Psoas muscle (tissue), 8 donors: ENCODE measurements at places on chromosomes 16 and 17. TPM values are rescaled to one million over a fixed set of nuclear protein-coding genes. Genes with fewer than 3 reads are reported as not detected.

The CX3CL1 gene
- polyA plus RNA-seq, result 4.5 TPM

The ACSM2A gene
- polyA plus RNA-seq, result not detected

The SLC16A13 gene
- 0.17 TPM for polyA plus RNA-seq

The XYLT1 gene
- 1.6 TPM for polyA plus RNA-seq

The WNT3 gene
- 0.10 TPM for polyA plus RNA-seq

DNA sequence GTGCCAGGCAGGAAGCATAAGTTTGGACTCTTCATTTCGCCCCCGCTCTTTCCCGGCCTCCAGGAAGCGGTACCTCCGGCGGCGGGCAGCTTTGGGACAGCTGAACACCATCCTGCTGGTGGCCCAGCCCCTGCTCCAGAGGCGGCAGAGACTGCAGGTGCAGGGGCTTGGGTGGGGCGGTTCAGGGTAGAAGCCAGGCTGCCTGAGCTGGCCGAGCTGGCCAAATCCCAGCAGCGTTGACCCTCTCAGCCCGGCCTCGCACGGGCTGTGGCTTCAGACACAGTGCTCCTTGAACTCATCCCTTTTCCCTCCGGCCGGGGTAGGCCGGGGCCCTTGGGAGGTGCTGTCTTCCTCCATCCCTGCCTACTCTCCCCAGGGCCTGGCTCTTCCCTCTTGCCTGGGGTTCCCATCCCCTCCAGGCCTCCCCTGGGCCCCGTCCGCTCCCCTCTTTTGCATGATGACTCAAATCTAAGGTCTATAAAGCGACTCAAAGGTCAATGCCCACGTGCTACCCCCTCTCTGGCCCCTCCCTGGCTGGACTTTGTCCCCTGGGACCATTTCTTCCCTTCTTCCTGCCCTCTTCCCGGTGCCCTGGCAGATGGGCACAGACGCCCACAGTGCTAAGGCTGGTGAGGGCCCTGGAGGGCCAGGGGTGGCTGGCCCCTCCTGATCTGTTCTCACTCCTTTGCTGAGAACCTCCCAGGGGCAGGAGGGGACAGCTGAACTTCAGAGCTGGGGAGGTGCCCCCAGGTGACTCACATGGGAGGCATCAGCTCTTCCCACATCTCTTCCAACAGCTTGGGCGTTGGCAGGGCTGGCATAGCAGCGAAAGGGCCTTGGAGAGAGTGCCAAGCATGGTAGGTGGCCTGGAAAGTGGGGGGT is 22.7 kb downstream of the MYO15B start:
- H3K27ac ChIP-seq, result no peak overlapping the region
- no peak overlapping the region for H3K4me3 ChIP-seq
- no peak for DNase-seq
- H3K27me3 ChIP-seq, result no peaks in the 10 kb centered on the region
- H3K4me1 ChIP-seq, result no peaks in the 10 kb centered on the region
- H3K36me3 ChIP-seq, result peaks cover 22% of the 10 kb centered on the region

The MED9 gene
- polyA plus RNA-seq, result 19.0 TPM

DNA sequence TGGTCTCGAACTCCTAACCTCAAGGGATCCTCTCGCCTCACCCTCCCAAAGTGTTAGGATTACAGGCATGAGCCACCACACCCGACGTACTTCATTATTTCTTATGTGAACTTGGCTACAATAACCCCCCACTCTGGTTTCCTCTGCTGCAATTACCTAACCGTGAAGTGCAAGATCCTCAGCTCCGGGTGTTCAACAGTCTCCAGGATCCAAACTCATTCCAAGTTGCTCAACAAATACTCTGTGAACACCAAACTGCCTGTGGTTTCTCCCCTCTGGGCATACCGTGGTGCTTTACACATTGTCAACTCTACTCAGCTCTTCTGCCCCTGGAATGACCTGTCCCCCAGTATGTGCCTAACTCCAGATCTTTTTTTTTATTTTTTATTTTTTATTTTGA is 6.8 kb upstream of the SULT1A1 start:
- H3K27ac ChIP-seq, result no peak overlapping the region
- DNase-seq, result no peak
- H3K4me3 ChIP-seq, result no peak overlapping the region
- peaks cover 17% of the 10 kb centered on the region for H3K36me3 ChIP-seq
- no peaks in the 10 kb centered on the region for H3K4me1 ChIP-seq

The TOX3 gene
- not detected for polyA plus RNA-seq

The DHODH gene
- 10.9 TPM for polyA plus RNA-seq

DNA sequence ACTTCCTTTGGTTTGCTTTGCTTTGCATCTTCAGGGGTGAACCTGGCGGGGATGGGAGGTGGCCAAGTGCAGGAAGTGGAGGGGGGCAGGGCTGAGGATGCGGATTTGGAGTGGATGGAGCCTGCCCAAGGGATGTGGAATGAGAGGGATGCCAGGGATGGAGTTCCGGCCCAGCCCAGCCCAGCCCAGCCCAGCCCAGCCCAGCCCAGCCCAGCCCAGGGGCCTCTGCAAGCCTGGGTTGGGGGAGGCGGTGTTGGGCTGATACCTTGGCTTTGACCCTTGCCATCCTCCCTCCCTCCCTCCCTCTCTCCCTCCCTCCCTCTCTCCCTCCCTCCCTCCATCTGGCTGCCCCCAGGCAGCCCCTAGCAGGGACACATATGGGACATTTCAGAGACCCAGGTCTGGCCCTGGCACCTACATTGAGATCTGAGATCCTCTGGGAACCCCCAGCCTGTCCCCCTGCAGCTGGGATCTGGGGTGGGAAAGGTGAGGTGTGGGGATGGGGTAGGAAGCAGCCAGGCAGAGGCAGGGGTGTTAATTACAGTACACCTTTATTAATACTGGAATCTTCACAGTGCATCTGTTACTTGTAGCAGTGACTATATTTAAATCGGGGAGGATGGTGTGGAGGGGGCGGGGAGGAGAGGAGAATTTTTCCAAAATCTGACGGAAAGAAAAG is 14.5 kb downstream of the IL34 start:
- no peaks in the 10 kb centered on the region for H3K27me3 ChIP-seq
- H3K36me3 ChIP-seq, result peaks cover 32% of the 10 kb centered on the region
- DNase-seq, result no peak
- H3K4me1 ChIP-seq, result no peaks in the 10 kb centered on the region
- H3K27ac ChIP-seq, result no peak overlapping the region

The KRT20 gene
- 0.08 TPM for polyA plus RNA-seq

The PIK3R5 gene
- 0.20 TPM for polyA plus RNA-seq

- peak within 1 kb of the TSS; percentile 83 for H3K27ac ChIP-seq
- peaks cover 70% of the 10 kb centered on the region for H3K4me1 ChIP-seq
- DNase-seq, result no peak
- H3K36me3 ChIP-seq, result no peaks in the 10 kb centered on the region
- H3K4me3 ChIP-seq, result peak within 1 kb of the TSS; percentile 84
- no peaks in the 10 kb centered on the region for H3K27me3 ChIP-seq
Observed at GRCh38 chr17:50150354-50151040, at the start of gene PPP1R9B. PPP1R9B (minus strand) TSS chr17:50150677; CDS start chr17:50150513, 164 bp downstream.

DNA sequence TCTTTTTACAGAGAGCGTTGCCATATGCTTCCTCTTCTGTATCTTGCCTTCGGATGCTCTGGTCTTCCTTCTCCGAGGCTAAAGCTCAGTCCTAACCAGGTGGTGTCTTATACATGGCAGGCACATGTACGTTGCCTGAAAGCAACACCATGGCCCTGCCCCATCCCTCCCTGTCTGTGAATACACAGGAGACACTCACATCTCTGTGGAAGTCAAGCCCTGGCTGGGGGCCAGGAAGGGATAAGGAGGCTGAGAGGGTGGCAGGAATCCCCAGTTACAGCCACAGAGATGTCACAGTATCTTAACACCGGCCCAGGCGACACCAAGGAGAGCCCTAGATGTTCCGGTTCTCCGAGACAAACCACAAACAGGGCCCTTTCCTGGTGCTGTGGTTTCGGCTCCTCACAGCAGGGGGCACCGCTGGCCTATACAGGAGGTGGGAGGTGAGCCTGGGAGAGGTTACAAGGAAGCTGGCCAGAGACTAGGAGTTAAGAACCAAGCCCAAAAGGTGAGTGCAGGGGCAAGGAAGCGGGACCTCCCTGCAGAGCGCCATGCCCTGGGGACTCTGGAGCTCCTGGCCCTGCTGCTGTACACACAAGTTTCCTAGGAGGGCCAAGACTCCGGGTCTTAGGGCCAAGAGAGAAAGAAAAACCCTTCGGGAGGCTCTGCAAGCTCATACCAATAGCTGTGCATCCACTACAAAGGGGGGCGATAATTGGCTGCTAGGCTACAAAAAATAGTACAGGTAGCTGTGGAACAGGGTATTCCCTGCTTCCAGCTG is 41.7 kb downstream of the SRL start:
- no peaks in the 10 kb centered on the region for H3K27me3 ChIP-seq
- H3K36me3 ChIP-seq, result peaks cover 5% of the 10 kb centered on the region
- no peak overlapping the region for H3K4me3 ChIP-seq
- peak; percentile 76 for DNase-seq
- peaks cover 17% of the 10 kb centered on the region for H3K4me1 ChIP-seq

DNA sequence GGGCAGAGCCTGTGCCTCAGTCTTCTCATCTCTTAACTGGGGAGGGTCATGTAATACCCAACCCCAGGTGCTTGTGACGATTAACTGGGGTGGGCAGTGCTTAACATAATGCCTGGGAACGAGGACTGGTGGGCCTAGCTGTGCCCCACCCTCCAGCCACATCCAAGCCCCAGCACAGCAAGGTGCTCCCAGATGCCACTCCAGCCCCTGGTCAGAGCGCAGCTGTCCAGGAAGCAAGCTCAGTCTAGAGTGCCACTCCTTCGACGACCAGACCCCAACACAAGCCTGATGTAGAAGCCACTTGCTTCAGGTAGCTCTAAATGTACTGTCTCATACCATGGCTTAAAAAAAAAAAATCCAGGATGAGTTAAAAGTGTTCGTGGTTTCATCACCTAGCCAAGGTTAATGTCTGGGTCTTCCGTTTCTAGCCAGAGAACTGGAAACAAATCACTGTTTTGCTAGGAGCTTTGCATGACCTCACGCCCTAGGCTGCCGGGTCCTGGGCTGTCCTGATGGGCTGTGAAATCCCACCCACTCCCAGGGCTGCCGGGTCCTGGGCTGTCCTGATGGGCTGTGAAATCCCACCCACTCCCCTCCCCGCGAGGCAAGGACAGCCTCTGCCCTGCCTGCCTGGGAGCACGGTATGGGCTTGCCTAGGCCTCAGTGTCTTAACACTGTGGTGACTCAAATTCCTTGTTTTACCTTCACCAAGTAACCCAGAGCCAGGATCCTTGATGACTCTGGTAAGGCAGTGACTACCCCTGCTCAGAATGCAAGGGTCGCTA is 7.7 kb downstream of the MIEF2 start:
- peaks cover 19% of the 10 kb centered on the region for H3K4me1 ChIP-seq
- no peak overlapping the region for H3K4me3 ChIP-seq
- no peak for DNase-seq
- H3K36me3 ChIP-seq, result peaks cover 38% of the 10 kb centered on the region
- no peaks in the 10 kb centered on the region for H3K27me3 ChIP-seq

The CDH16 gene
- 0.65 TPM for polyA plus RNA-seq

DNA sequence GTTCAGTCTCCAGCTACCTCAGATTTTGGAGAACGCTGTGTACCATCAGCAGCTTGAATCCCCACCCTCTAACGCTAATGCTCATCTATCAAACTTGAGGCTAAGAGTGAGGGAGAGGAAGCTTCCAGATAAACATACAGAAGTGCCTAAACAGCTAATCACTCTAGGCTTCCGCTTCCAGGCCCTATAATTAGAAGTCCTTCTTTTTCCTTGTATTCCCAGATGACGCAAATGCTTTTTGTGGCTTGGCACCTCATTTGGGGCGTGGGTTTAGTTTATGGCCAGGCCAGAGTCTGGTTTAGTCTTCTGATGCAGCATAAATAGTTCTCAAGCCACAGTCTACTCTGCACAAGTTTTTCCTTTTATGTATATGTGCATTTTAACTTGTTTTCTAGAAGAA is 263.4 kb downstream of the BCAS3 start:
- no peaks in the 10 kb centered on the region for H3K36me3 ChIP-seq
- no peak overlapping the region for H3K4me3 ChIP-seq

The PHOSPHO1 gene
- polyA plus RNA-seq, result 0.68 TPM

GRCh38 chr16:77684181-77684526 is 38.2 kb upstream of the NUDT7 start:
- H3K4me3 ChIP-seq, result no peak overlapping the region
- DNase-seq, result no peak
- no peaks in the 10 kb centered on the region for H3K36me3 ChIP-seq
- H3K27ac ChIP-seq, result no peak overlapping the region
- H3K4me1 ChIP-seq, result no peaks in the 10 kb centered on the region
- H3K27me3 ChIP-seq, result no peaks in the 10 kb centered on the region

DNA sequence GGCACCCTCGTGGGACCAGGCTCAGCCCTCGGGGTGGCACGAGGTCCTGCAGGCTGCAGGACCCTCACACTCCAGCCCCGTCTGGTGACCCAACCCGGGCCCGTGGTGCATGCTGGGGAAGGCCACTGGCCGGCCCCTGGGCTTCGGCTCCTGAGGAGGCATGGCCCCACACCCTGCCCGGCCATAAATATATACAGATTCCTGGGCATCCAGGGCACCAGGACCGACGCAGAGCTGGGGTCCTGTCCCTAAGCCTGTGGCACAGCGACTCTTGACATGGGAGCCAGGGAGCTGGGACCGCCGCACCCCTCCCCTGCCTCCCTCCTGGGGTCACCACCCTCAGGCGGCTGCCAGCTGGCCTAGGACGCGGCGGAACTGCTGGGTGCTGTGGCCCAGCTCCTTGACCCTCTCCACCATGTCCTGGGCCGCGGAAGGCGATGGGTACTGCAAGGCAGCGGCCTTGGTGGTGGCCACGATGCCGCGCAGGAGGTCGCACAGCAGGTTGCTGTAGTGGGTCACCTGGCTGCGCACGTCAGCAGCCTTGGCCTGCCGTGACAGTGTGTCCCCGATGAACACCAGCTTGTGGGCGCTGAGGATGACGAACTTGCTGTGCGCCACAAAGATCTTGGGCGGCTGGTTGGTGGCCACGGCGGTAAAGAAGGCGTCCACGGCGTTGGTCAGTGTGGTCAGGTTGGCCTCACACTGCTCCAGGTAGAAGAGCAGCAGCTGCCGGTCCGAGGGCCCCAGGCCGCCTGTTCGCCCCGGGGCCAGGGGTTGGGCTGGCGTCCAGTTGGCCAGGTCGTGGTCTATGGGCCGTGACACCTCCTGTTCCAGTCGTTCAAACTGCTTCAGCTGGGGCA is 10.6 kb downstream of the CTRB1 start:
- H3K4me3 ChIP-seq, result no peak overlapping the region
- peaks cover 7% of the 10 kb centered on the region for H3K4me1 ChIP-seq
- no peak overlapping the region for H3K27ac ChIP-seq
- H3K36me3 ChIP-seq, result peaks cover 64% of the 10 kb centered on the region
- no peaks in the 10 kb centered on the region for H3K27me3 ChIP-seq
- peak; percentile 52 for DNase-seq
